Calu3 (cell line): ENCODE measurements at places on chromosomes 16 and 17. TPM values are rescaled to one million over a fixed set of nuclear protein-coding genes. Genes with fewer than 3 reads are reported as not detected.
A peak's percentile ranks its signal among the peaks of the same experiment; 100 is the strongest.

DNA sequence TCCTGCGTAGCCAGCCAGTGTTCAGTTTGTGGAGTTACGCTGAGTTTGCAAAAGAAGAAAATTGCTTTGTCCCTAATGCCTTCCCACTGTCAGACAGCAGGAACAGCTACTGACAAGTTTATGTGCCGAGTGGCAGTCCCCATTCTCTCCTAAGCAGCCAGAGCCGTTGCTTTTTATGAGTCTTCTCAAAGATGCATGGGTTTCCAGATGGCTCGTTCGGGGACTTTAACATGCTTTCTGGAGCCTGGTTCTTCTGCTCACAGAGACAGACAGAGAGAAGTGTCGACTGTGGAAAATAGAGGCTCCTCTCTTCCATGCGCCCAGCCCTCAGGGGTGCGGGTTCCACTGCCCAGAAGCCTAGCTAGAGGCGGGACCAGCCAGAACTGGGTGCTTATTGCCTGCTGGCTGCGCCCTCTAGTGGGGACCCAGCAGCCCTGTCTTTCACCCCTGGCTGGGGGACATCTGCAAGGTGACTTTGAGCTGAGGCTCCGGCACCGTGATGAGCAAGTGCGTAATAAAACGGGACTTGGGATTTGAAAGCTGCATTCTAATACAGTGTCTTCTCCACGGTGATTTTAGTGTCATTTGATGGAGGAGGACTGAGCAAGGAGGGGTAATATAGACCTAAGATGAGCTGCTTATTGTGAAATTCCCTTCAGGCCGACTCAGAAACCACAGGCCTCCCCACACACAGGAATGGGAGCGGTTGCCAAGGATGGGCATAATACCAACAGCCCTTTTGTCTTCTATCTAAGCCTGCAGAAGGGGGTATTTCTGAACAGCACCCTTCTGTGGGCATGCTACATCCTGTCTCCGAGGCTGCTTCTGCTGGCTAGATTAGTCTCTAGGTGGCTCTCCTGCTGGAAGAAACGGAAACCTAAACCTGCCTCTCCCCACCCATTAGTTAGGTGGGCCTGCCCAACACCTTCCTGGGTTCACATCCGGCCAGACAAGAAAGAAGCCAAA, 73.1 kb downstream of the CCDC182 start:
- DNase-seq: peak; percentile 64

DNA sequence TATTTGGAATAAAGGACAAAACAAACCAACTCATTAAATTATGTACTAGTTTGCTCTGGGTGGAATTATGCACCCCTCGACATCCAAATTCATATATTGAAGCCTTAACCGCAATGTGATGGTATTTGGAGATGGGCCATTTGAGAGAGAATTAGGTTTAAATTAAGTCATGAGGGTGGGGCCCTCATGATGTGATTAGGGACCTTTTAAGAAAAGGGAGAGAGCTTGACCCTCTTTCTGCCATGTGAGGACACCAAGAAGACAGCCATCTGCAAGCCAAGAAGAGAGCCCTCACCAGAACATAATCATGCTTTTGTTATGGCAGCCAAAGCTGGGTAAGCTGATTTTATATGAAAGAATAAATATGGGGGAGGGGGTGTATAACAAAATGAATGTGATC, 2.0 kb downstream of the C16orf87 start:
- DNase-seq: no peak

The KRT28 gene
- total RNA-seq: not detected in 2 replicates

DNA sequence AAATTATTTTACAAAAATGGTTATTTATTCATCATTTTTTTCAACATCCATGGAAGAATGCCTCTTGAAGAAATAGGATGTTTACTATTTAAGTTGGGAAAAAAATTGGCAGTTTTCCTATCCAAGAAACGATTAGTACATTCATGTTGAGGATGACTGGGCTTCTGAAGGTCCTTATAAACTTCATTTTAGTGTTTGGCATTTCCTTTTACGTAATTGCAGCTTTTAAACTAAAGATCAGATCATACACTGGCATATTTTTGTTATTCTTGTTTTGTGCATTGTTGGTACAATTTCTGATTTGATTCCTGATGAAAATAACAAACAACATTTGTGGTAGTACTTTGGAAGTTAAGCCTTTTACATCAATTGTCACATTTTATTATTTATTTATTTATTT, 11.5 kb downstream of the KCNJ16 start:
- no peak for DNase-seq

The EVI2B gene
- total RNA-seq: not detected in 2 replicates

The MMD gene
- total RNA-seq: 10.2 and 19.2 TPM in 2 replicates

DNA sequence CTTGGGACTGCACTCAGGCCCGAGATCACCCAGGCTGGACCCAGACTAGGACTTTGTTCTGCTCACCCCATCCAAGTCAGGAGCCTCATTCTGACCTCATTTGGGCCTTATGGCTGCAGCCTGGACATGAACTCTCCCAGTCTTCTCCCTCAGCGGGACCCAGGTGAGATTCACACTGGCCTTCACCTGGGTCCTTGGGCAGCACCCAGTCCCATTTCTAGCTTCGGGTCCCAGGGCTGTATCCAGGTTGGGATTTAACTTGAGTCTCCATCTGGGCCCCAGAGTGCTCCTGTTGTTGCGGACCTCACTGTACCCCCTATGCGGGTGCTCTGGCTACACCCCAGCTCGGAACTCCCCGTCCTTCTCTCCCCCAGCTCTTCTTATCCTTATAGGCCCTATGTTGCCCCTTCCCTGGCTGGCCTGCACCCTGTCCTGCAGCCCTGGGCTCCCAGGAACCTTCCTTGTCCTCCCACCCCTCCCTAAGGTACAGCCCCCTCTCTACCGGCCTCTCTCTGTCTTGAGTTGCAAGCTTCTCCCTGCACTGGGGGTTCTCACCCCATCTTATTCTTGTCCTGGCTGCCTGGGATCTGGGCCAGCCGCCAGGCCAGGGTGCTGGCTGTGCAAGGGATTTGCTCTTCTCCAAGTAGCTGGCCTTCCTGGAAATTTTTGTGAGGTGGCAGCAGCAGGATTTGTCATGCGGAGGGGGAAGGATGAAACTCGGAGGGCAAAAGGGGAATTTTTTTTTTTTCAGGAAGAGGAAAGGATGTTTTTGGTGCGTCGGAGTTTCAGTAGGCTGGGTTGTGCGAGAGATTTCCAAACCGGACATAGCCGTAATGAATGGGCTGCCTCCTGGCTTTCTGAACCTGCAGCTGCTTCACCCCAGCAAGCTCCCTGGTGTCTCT, 904 bp downstream of the MAP2K3 start:
- no peak for DNase-seq

The ARSG gene
- 1.4 and 2.4 TPM in 2 replicates for total RNA-seq

GRCh38 chr17:2406271-2406902, 5.5 kb upstream of the MNT start:
- DNase-seq: no peak

DNA sequence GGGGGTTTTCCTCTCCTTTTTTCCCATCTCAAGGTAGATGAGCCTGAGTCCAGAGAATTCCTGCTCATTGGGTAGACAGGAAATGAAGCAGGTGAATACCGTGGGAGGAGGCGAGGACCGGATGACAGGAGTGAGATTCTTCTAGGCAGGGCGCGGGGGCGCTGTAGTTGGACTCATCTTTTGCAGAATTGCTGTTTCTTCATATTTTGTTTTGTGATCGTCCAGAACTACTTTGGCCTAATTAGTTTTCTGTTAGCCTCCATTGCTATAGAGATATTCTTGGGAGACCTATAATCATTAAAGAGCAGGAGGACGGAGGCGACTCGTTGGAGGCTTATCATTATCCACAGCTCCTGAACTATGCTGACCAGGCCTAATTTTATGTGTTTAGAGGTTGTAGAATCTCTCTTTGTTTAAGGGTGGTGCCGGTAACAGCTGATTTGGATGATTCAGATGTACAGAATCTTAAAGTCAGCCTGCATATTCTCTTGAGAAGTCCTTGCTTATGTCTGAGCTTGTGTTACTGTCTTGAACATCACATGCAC, 650 bp downstream of the ATP6V0A1 start:
- DNase-seq: peak; percentile 70

GRCh38 chr16:24504472-24505345, 34.7 kb upstream of the RBBP6 start:
- peak; percentile 71 for DNase-seq

DNA sequence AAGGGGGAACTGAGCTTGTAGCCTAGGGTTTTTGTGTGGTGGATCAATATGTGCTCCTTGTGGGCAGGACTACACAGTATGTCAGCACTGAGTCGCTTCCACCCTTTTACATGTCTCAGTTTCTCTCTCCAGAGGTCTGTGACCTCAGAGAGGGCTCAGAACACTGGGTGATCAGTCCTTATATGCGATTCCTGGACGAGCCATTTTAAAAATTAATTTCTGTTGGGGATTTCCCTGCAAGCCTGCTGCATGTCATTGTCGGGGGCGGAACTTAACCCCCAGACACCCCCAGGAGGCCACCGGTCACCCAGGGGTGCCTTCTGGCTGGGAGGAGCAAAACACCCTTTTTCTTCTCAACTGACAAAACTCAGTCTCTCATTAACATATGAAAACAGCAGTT, 14.1 kb downstream of the DHRS7B start:
- DNase-seq: no peak
